ENCODE measurements at places on chromosomes 2 and 18.

GRCh38 chr2:179251870-179252269, 12.8 kb downstream of the SESTD1 start:
- DNase-seq, result no peak

DNA sequence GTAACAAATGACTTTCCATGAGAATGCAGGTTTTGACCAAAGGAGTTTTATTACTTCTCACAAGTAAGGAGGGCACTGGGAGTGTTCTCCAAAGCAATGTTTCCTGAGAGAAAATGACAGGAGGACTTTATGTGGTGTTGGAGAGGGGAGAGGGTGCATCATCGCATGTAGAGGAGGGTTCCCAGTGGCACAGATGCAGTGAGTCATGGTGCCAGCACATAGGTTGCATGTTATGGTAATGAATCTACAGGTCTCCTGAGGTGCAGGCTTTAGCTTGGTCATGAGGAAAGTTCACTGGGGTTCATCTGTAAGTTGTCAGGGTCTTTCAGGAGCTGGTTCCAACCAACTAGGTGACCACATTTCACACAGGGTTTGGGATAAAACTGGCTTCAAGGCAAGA, 30.4 kb downstream of the NAT8 start:
- no peak for DNase-seq

DNA sequence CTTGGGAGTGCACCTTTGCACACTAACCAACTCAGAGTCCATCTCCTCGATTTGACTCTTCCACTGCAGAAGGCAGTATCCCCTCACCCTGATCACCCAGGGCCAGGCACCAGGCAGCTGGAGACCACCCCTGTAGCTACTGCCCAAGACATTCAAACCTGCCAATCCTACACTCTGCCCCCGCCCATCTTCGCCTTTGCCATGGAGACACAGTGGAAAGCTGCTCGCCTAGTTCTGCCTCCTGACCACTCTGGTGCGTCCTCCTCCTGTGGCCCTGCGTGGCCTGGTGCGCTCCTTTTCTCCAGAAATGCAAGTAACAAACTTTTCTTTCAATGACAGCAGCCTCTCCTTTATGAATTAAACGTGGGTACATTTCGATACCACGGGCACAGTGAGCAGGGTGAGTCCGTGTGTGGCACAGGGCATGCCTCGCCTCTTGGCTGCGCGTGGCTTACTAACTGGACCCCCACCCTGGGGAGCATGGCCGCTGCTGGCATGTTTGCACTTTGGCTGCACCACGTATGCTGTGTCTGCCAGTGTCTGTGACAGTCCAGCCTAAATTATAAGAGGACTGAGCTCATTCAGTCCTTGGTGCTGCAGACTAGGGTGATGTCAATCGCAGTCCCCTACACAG, 47.6 kb downstream of the LONRF2 start:
- no peak for DNase-seq

DNA sequence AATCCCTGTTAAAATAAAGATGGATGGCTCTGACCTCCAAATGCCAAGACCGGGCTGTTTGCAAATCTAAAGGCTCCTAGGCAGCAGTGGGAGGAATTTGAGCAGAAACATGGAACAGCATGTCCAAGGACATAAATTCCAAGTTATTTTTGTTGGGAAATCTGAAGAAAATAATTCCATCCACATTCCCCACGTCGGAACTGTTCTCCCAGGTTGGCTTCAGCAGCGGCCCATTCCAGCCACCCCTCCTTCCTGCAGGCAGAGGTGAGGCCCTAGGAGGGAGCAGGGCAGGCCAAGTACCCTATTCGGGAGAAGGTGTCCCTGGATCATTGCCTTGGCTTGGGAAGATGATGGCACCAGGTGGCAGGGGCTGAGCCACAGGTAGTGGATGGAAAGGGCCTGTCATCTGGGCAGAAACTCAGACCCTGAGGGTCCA, 117.1 kb downstream of the CAPN13 start:
- DNase-seq, result no peak

DNA sequence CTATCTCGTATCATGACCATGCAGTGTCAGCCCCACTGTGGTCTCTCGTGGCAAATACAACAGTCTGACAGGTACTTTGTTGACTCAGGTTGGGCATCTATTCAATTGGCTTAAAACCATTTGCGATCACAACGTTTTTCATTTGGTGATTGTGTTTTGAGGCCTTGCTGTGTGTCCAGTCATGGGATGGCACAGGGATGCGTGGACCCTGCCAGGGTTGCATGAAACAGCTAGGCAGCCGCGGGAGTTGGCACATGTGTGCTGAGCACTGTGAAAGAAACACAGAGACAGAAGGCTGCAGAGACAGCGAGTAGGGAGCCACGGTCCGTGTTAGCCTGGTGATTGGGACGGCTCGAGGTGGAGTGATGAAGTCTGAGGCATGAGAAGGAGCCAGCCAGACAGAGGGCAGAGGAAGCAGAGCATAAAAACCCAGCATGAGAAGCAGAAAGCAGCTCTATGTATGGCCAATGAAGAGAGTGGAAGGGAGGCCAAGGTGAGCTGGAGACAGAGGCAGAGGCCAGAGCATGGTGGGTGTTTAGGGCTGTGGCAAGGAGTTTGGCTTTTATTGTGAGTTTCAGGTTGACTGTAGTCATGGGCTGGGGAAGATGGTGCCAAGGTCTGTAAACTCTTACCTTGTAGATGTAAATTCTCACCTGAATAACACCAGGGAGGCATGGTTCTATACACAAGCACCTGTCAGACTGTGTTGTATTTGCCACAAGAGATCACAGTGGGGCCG, 31.8 kb upstream of the IL1R1 start:
- DNase-seq, result no peak

DNA sequence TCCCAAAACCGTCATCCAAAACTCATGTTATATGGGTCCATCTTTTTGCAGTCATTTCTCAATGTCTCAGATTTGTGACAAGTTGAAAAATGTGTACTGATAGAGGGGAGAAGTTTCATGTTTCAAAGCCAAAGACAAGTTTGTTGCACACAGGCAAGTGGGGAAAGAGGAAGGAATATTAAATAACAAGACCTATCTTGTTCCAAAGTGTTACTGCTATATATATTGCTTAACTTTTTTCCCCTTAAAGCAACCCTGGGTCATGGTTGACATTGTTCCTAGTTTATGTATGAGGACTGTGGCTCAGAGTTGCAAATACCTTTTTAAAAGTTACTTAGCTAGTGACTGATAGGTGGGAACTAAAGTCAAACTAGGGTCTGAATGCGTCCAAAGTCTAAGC, 1.7 kb downstream of the ITGA4 start:
- DNase-seq, result no peak

DNA sequence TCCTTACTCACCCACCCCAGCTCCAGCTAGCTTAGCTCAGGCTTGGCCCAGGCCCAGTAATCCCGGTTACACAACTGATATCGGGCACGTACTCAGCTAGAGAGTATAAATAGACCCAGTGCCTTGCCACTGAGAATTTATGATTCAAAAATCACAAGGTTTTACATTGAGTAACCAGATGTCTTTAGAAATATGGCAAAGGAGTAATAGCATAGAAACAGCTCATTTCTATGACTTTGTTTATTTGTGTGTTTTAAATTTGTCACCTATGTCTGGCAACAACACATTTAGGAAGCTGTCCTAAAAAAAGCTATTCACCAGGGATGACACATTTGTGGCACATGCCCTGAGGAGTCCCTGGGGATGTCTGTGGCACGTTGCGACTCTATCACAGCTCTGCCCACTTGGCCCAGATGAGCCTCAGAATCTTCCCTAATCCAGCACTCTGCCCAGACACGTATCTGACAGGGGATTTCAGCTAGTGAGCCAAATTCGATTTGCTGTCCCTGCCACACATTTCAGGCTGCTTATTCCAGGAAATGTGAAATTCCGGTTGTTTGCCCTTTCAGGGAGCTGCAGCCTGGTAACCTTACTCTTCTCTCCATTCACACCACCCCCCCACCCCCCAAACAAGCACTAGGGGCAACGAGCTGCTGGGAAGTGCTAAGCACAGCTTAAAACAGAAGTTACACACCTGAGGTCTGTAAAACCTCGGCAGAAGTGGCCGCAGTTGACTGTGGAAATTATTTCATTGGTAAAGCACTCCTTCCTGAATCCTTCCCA, 85.4 kb upstream of the ZCCHC2 start:
- DNase-seq, result no peak

- DNase-seq, result no peak
These were observed 348.3 kb upstream of the SOX11 start for GRCh38 chr2:5343785-5344335.

GRCh38 chr18:51330148-51330547, 132.7 kb upstream of the MEX3C start:
- DNase-seq, result no peak

GRCh38 chr2:152445375-152445774, 110.4 kb downstream of the FMNL2 start:
- no peak for DNase-seq

DNA sequence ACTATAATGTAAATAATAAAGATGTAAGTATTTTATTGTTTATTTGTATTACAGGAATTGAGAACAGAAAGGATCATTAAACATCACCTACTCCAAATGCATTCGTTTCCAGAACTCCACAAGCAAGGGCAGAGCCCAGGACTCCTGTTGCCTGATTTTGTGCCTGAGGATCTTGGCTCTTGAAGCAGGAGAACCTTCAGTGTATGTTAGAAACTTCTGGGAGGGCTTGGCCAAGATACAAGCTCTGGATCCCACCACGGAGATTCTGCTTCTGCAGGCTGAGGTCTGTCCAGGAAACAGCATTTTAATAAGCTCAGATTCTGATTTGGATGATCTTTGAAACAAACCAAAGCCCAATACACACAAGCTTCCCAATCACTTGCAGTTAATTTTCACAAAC, 142.4 kb upstream of the SOX11 start:
- no peak for DNase-seq

GRCh38 chr2:137190411-137191195, 425.3 kb downstream of the THSD7B start:
- DNase-seq, result no peak

DNA sequence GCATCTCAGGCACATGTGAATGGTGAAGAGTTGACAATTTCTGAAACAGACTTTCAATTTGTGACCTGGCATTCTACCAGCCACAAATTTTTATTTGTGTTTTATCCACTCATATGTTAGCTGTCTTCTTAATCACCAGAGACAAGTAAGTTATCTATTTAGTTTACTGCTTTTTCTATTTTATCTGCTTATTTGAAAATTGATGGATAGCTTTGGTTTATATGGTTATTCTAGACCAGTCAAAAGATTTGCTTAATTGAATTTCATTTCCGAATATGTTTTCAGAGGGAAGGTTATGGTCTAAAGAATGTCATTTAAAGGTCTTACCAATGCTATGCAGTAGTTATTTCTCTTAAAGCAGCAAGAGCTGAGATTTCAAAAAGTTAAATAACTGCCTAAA, 43.5 kb upstream of the LRRTM1 start:
- DNase-seq, result no peak

GRCh38 chr2:154603682-154604081, 94.8 kb upstream of the KCNJ3 start:
- DNase-seq, result no peak

GRCh38 chr2:158172719-158173118, 71.0 kb downstream of the UPP2 start:
- DNase-seq, result no peak

DNA sequence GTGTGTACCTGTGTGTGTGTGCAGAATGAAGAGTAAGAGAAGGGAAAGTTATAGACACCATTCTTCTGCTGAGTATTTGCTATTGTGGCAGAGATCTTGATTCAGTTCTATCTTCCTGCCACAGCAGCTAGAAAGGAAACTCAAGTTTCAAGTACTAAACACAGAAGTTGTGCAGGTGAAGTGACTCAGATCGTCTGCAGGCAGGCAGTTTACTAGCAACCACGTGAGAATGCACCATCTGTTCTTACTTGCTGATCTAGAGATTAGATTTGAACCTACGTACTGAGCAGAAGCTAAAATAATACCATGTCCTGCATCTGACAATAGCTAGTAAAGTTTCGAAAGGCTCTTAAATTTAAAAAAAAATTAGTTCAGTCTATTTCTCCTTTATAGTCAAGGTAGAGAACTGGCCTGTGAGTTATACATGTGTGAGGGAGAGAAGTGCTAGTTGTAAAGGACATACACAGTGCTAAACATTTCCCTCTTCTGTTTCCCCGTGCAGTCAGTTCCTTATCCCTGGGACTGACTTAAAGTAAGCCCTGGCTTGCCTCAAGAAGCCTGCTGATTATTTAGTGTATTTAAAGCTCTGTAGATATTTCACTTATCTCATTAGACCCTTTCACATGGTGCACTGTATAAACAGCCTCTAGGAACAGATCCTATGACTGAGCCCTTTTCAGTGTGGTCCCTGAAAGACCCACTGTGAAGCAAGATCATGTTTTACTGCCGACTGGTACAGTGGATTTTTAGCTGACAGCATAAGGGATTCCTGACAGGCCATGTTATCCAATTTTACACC, 45.0 kb downstream of the SLC38A11 start:
- DNase-seq, result no peak

DNA sequence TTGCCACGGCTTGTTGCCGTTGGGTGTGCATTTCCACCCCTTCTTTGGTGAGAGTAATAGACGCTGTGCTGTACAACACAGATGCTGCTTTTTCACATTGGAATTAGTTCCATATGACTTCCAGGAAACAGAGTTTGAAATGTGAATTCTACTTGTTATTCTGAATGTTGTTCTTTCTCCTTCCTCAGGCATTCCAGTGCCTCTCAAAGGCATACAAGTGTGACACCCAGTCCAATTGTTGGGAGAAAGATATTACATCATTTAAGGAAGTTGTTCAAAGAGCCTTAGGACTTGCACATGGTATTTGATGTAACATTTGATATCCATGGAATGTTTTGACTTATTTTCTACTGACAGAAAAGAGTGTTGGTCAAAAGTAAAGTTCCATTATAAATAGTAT, 134.4 kb upstream of the LTBP1 start:
- DNase-seq, result no peak

- no peak for DNase-seq
These were observed 172.0 kb downstream of the SLC4A10 start for GRCh38 chr2:161796192-161796591.

Measured in stimulated activated CD4-positive, alpha-beta T cell treated with anti-CD3 and anti-CD28 coated beads, Interleukin-4, amount 100 ng/mL, for 48 hours (primary cell).